CD4-positive, CD25-positive, alpha-beta regulatory T cell (primary cell): ENCODE measurements at places on chromosomes 6 and 20.

GRCh38 chr6:104995989-104996617 lies 39.2 kb downstream of the LIN28B start:
- no peak for DNase-seq

DNA sequence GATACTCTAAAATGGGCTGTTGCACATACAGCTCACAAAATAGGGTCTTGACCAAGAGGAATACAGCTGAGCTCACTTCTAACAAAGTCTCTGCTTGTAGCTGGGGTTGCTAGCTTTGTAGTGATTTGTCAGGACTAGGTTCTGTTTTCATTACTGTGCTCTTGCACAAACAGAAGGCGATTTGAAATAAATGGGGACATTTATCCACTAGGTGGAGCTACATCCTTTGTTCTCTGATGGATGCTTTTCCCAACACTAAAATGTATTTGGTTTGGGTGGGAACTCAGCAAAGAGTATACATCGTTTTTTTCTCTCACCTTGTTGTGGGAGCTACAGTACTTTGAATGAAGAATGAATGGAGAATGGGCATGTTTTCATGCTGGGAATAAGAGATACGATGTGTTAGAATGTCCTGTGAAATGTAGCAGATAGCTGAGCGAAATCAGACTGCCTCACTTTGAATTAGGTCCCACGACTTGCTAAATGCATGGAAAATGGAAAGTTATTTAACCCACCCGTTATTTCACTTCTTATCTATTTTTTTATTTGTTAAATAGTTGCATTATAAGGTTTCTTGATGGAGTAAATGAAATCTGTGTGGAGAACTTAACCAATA lies 494.7 kb upstream of the MAP3K7 start:
- no peak for DNase-seq

- DNase-seq: no peak
These were observed 5.1 kb downstream of the LPIN3 start for GRCh38 chr20:41345729-41346067.

DNA sequence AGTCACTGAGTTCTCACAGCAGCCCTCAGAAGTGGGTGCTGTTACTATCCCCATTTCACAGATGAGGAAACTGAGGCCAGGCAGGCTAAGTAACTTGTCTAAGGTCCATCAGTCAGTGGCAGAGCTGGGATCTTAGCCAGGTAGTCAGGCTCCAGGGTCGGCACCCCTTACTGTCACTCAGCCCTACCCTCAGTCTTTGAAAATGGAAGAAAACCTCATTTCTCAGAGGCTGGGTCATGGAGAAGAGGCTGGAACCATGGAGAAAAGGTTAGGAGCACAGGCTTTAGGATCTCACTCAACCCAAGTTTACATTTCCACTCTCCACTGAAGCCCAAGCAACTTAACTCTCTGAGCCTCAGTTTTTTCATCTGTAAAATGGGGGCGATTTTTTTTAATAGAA lies 116.2 kb upstream of the SIRPG start:
- DNase-seq: no peak

DNA sequence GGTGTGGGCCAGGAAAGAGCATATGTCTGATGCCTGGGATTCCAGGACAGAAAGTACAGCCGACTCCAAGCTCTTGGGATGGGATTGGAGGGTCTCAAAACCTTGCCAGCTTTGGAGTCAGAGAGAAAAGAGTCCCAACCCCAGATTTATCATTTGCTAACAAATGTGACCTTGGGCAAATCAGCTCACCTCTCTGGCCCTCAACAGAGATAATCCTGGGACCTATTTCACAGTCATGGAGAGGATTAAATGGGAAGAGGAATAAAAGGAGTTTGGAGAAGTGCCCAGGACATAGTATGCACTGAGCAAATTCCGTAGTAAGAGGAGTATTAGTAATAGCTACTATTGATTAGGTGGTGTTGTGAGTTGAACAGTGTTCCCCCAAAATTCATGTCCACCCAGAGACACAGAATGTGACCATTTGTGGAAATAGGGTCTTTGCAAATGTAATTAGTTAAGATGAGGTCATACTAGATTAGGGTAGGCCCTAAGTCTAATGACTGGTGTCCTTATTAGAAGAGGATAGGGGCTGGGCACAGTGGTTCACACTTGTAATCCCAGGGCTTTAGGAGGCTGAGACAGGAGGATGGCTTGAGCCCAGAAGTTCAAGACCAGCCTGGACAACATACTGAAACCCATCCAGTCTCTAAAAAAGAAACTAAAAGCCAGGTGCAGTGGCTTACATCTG lies 17.1 kb downstream of the RIPOR3 start:
- DNase-seq: no peak

DNA sequence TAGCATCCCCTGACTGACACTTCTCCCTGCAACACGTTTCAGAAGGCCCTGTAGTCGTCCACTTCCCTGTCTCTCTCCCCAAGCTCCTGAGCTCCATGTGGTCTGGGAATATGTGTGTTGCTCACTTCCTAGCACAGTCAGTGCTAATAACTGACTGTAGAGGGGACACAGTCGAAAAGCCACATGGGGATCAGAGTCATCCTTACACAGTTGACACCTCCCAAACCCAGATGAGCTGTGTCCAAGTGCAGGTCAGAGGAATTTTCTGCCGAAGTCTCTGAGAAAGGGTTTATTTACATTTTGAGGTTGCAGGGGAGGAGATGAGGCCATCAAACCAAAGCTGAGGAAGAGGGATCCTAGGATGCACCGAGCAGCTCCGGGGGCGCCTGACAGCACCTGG lies 3.5 kb upstream of the ADAM33 start:
- no peak for DNase-seq

DNA sequence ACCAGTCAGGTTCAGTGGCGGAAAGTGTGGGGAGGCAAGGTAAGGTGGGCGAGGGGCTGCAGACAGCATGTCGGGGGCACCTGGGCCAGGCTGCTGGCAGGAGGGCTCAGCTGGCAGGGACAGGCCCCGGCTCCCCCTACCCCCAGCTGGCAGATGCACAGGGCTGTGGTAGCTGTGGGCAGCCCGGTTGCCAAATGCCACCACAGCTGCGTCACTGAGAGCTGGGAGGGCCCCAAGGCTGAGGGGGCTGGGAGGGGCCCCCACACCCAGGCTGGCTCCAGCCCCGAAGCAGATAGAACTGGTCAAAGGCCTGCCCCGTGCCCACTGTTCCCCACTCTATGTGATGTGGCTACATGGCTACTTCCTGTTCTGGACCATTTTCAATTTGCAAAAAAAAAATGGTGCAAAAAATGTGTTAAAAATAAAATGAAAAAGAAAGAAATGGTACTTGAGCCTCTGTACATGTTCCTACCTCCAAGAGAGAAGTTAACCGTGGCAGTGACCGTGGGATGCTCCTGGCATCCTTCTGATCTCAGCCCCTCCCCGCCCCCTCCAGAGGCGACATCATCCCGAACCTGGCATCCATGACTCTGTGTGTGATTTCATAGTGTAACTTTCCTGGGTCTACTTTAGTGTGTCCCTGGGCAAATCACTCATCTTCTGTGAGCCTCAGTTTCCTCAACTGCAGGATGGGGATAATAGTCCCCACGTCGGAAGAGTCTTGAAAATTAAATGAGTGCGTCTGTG lies 64.4 kb downstream of the UBE2V1 start:
- DNase-seq: no peak

- no peak for DNase-seq
These were observed 137.0 kb upstream of the PREP start for GRCh38 chr6:105539911-105540310.

- no peak for DNase-seq
These were observed 11.3 kb downstream of the GINS1 start for GRCh38 chr20:25418776-25419175.

GRCh38 chr20:57675773-57676172 lies 34.0 kb downstream of the PMEPA1 start:
- no peak for DNase-seq

DNA sequence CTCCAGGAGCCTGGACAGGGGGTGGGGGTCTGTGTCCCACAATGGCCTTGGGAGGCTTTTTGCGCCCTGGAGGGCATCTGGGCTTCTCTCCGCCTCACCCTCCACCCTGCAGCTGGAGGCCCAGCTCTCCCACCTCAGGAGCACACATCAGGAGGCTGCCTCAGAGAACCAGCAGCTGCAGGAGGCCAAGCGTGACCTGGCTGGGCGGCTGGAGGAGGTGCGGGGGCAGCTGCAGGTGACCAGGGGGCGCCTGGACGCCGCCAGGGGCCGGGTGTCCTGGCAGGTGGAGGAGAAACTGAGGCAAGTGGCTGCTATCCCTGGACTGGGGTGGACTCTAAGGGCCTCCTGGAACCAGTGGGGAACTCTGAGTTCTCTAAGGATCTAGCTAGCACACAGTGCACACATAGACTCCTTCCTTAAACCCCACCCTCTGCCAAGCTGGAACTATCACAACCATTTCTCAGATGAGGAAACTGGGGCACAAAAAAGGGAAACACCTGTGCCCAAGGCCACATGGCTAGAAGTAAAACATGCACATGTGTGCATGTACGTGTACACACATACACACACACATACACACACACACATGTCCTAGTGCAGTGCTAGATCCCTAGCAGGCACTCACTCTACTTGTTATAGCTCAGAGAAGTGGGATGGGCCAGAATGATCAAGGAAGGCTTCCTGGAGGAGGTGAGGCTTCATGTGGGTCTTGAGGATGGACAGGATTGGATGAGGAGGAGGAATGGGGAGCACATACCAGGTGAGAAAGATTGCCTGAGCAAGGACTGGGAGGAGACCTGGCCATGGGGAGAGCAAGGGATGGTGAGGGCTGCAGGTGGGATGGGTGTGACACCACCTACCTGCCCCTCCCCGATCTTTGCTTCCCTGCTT lies 22.9 kb downstream of the RAB44 start:
- no peak for DNase-seq

DNA sequence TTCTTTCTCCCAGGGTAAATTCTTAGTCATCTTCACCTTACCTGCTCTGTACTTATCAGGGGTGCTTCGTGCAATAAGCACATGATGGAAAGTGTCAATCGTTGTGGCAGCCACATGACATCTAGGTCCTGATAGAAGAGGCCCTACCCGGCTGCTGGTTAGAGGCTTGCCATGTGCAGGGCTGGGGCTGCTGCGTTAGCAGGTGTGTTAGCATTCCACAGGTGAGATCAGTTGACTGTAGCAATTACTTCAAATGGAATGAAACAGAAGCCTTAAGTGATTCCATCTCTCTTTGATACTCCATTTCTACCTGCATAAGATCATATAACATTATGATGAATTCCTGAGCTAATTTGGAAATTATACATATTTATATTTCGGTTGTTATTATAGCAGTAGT lies 127.0 kb downstream of the UST start:
- DNase-seq: no peak

DNA sequence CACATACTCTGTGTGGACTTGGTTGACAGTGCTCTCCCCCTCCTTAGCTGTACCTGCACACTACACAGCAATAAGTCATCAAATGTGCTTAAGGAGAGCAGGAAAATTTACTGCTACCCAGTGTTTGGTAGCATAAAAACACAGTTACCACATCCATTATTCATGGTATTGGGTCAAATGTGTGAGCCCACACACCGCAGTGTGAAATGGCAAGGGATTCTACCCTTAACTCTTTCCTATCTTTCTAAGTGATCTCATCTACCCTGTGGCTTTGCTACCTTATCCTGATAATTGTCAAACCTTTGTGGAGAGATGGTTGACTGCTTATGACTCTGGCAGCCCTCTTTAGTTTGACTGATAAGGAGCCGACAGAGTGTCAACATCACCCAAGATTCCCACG lies 47.6 kb downstream of the STX11 start:
- DNase-seq: no peak
